ENCODE measurements at places on chromosomes 4 and X. TPM values are rescaled to one million over a fixed set of nuclear protein-coding genes. Genes with fewer than 3 reads are reported as not detected.

GRCh38 chrX:64894454-64895038, 81.7 kb downstream of the ZC4H2 start:
- no peak for DNase-seq

The SMPX gene
- not detected for total RNA-seq

DNA sequence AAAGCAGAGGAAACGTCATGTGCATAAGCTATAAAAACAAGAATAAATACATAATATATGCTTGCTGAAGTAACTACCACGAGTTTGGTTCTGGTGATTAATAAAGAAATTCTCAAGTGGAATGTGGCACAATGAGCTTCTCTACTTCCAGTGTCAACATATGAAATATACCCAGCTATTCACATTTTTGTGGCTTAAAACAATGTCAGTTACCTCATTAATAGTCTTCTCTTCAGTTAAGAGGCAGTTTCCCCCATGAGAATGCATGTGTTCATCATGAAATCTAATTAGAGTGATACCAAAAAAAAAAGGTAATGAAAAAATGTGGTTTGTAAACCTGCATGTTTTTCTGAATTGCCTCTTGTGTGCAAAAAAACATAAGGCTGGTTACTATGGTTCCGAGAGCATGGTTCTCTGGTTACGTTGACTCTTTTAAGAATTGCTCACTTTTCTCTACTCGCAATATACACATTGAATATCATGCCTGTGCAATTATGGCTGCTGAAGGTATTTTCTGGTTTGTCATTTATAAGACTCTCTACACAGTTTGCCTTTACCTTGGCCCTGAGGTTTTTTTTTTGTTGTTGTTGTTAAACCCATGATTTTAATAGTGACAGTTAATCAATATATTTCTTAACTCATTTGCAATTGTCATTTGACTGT, 108.2 kb downstream of the PCDH7 start:
- no peak for DNase-seq

DNA sequence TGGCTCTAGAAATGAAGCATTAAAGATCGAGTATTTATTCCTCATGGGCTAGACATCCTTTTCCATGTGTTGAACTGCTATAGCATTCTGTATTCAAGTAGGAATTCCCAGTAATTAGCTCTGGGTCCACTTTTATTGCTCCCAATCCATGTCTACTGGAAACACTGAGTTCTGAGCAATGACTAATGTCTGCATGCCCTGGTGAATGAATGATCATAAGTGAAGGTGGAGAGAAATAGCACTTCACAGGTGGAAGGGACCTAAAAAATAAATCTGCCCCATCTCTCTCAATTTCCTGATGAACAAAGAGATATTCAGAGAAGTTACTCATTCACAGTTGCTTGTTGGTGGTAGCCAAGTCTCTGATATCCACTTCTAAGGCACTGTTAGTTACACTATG, 34.6 kb upstream of the CXCL8 start:
- DNase-seq: no peak

- no peak for DNase-seq
Observed at GRCh38 chrX:147803948-147804347, 107.8 kb upstream of the FMR1 start.
